Fibroblast of skin of scalp (primary cell): ENCODE measurements at places on chromosomes 5 and 9.

DNA sequence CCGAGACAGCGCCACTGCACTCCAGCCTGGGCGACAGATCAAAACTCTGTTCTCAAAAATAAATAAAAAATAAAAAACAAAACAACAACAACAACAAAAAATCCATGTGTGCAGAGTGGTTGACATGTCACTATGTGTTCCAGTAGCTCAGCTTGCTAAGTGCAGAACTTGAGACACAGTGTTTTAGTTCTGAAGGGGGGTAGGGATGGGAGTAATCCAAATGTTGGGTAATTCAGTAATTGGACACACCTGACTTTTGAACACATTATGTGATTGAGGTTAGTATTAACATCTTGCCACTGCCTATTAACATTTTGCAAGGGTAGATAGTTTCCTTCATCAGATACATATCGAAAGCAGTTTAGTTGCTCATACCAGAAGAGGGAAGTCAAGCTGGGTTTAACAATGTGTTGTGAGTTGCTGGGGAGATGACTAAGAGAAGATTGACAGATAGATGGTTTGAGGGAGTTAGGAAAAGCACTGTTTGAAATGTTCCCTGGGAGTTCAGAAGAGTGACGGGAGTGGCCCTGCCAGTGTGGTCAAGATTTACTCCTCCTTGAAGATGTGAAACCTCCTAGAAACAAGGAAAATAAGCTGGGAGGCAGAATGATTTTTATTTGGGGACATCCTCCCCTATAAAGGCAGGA, 928 bp downstream of the HACD4 start:
- peak; percentile 64 for DNase-seq

GRCh38 chr5:71620630-71621029, 33.5 kb downstream of the MCCC2 start:
- DNase-seq = no peak

- DNase-seq = no peak
Measured at GRCh38 chr5:106699198-106699597, 971.5 kb downstream of the EFNA5 start.

DNA sequence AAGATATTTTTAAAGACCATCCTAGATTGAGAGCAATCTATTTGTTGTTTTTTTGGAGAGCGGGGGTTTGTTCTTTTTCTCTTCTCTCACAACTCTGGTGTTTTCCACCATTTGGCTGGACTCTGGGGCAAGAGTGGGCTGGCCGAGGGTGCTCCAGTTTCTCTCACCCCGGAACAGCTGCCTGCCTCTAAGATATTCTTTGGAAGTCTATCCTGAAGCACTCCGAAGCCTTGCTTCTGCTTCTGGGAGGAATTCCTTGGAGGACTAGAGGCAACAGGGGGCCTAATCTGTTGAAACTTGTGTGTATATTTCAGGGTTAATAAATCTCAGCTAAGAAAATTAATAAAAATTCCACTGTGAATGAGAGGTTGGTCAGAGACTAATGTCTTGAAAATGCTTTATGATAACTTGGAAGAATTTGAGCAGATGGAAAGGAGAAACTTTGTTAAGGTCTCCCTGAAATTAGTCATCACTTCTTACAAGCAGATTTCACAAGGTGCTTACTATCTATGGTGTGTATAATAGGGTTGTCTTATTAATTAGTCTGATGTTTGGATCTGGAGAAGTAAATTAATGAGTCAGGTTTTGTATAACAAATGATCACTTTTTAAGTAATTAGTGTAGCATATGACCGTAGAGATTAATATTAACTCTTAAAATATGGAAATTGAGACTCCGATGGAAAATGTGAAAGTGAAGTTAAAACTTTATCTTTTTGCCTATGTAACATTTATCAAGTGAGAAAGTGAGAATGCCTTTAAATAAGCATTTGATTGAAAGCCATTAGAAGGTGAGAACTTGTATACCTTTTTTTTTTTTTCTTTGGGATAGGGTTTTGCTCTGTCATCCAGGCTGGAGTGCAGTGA, 4.0 kb downstream of the MAN2A1 start:
- DNase-seq = peak; percentile 66

DNA sequence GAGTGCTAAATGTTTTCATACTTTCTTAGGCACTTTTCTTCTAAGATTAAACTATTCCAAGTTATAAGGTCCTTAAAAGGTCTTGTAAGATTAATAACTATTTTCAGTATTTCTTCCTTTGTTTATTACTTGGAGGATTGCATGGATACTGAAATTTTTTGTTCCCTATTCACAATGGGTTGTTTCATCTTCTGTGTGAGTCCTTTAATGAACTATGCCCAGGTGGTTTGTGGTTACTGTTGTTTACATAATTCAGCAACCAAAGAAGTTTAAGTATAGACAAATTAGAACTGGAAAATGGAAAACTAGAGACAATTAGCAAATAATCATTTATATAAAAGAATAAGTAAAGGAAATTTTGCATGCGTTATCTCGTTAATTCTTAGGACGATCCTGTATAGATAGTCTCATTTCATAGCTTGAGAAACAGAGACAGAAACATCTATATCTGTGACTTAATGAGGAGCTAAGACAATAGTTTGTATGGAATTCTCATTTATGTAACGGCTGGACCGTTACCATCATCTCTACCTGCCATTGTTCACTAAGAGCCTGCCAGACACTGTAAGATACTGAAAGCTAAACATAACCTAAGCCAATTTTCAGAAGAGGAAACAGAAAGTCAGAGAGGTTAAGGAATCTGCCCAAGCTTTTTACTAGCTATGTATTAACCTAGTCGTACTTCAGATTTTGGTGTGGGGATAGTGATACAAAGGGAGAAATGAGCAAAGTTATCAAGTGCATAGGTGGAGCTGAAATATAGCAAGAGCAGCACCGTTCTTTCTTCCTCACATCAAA, 148.2 kb downstream of the PAM start:
- DNase-seq = no peak
